NCI-H2171 treated with DMSO at 0.1 percent for 48 hours (cell line): ENCODE measurements at places on chromosomes 4 and X.

DNA sequence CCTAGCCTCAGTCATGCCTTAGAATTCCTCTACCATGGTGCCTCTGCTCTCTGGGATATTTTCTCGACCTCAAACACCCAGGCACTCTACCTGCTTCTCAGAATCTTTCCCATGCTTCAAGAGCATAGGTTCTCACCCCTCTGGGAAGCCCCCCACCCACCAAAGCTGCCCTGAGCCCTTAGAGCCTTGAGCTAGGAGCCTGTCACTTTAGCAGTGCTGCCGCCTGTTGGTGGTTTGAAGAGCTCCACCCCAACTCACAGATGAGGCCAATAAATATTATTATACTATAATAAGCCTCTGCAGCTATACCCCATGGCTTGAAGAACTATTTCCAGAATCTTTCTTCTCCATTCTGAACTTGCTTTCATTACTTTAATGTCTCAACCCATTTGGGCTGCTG lies 109.7 kb downstream of the RTL5 start:
- no peak for DNase-seq

- no peak for DNase-seq
These were observed 10.2 kb upstream of the ATP6AP2 start for GRCh38 chrX:40570346-40571093.

DNA sequence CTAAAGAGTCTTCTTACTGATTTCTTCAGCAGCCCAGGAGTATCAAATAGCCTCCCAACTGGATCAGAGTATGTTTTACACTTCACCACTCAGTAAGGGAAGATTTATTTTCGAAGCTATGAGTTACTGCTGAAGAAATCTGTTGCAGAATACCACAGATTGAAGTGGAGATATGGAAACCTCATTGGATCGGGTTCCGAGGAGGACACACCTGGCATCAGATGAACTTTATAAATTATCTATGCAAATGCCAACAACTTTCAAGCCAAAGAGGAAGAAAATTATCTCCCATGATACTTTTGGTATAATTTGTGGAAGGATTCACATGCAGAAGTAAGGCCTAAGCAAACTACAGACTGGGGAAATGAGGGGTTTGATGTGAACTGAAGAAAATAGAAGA lies 515.9 kb upstream of the NDST4 start:
- DNase-seq: no peak

- no peak for DNase-seq
These were observed 691 bp upstream of the IGFBP7 start for GRCh38 chr4:57110640-57111511.

DNA sequence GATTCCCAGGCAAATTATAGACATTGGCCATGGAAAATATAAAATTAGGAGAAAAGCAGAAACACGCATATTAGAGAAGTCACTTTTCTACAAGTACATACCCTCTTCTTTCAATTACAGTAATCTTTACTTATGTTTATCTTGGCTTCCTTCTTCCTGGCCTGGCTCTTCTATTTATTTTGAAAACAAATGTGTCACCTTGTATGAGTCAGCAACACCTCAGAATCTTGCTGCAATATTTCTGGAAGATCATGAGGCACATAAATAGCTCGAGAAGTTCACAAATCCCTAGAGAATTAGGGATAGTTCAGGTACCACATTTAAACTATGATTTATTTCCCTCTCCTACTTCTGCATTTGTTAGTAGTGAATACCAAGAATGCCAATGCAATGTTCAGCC lies 124.6 kb downstream of the ANOS1 start:
- no peak for DNase-seq

DNA sequence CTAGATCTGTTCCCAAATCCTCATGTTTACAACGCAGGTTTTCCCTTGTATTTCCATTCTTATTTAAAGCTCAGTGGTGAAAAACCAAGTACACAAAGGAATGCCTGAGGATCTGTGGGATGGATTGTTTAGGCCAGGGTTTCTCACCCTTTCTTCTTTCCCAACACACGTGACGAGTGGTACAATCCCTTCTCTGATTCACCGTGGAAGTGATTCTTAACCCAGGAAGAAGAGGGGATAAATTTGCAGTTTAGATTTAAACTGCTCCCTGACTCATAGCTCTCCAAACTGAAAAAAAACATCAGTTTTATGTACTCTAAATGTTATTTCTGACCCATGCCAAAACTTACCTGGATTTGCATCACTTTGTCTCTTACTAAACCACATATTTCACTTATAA lies 17.0 kb downstream of the PAQR3 start:
- no peak for DNase-seq

- no peak for DNase-seq
These were observed 21.7 kb upstream of the CD38 start for GRCh38 chr4:15756361-15756861.

- DNase-seq: peak; percentile 11
These were observed 14.6 kb downstream of the PHF8 start for GRCh38 chrX:54029529-54030143.

GRCh38 chr4:76558396-76559235 lies 123.6 kb downstream of the SHROOM3 start:
- DNase-seq: no peak

- DNase-seq: no peak
These were observed 136.6 kb downstream of the NEXMIF start for GRCh38 chrX:74788545-74789086.

DNA sequence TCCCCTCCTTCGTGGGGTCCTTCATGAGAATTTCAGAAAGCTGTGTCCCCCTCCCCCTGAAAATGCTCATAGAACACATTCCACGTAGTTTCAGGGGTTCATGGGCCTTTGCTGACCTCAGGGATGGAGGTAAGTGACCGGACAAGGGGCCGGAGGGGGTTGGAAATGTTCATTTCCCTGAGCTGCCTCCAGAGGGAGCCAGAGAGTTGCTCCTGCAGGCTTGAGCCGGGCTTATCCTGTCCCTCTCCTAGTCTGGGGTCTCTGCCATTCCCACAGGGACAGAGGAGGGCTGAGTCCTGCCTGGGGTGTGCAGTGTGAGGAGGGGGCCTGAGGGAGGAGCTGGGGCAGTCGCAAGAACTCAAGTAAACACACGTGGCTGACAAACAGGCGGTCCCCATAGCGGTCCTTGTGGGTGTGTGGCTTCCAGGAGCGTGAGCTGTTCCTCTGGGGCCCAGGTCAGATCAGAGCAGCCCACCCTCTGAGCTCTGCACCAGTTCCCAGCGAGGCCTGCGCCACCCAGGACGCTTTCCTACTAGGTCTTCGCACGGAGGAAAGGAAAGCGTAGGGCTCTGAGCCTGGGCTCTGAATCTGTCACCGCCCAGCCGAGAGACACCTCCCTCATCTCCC lies 62.5 kb downstream of the WFS1 start:
- DNase-seq: no peak

DNA sequence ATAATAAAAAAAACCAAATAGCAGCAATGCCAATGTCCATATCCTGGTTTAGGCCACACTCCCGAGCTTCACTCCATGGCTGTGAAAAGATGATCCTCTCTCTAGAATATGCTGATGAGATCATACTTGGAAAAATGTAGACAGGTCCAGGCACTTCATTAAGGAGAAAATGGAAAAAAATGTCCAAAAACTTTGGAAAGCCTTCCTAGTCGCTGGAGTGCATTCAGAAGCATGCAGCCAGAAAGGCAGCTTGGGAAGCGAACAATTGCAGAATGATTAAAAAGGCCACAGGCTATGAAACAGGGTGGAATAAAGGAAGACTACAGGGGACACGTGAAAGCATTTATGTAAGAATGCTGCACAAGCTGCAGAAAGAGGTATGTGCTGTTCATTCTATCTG lies 165.6 kb upstream of the HCCS start:
- DNase-seq: no peak

DNA sequence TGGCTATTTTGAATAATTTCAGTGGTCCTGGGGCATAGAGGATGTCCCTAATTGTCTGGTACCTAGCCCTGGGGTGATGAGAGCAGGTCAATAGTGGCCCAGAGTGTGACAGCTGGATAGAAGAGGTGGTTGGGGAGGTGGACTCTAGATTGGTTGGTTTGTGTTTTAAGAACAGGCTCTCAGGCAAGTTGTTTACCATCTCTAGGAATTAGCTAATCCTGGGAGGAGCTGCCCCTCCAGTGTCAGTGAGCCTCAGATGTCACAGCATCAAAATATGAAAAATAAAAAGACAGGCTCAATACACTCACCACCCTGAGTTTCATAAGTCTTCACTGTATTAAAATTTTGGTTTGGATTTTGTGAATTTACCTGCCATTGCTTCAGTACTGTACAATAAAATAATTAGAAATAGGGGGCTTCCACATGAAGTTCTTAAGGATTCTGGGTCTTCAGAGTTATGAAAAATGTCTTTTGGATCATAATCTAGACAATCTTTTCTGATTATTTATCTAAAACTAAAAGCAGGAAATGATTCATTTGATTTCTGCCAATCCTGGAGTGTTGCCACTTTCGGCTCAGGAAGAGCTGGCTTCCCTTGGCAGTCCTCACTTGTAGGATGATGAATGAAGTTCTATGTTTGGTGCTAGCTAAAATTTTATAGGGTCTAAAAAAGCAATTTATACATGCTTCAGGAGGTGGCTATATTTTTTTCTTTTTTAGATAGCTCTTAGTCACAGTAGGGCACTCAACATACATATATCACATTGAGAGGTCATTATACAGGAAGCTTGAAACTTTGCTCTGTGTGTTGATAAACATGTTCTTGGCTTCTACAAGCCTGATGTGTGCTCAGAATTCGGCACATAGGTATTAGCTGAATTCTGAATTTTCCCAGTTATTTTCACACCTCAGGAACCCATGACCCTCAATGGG lies 395.1 kb downstream of the RAB28 start:
- no peak for DNase-seq

GRCh38 chrX:143121477-143121876 lies 95.7 kb downstream of the SPANXN4 start:
- peak; percentile 0 for DNase-seq

GRCh38 chrX:22184096-22184495 lies 88.6 kb upstream of the CBLL2 start:
- no peak for DNase-seq

- DNase-seq: no peak
These were observed 19.4 kb downstream of the MTTP start for GRCh38 chr4:99593781-99594641.

DNA sequence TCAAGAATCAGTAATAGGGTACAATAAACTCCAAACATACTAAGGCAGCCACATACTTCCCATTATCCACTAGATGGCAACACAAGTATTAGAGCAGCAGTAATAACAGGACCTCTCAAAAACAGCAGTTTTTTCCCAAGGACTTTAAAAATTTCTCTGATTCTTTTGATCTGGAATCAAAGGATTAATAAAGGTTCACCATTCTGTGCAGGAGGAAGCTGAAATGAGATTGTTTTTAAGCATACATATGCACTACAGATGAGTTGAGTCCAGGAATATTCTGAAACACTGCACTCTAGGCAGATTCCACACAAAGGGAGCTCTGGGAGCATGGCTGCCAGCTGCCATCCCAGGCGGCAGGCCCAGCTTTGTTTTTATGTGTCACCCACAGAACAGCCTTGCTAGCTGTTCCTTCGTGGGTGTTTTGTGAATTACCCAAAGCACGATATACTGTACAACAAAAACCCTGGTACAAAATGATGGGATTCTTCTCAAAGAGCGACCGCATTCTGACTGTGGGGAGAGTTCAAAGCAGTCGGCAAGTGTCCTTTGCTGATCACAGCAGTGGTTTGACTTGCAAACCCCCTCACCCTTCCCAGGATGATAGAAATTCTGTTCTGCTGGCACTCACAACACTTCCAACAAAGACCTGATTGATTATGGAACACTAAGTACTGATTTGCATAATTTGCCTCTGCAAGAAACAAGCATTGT lies 61.0 kb downstream of the STX18 start:
- peak; percentile 27 for DNase-seq

DNA sequence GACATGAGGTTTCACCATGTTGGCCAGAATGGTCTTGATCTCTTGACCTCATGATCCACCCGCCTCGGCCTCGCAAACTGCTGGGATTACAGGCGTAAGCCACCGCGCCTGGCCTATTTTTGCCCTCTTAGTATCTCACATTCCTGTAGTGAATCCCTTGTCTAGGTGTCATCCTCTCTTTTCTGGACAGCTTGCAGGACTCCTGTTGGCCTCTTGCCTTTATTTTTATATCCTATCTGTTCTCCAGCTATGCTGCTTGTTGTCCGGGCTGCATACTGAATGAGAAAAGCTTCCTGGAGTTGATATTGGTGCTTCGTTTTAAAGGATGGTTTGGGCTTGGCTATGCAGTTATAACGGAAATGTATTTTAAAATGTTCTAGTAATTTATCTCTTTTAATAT lies 148.6 kb downstream of the TLL1 start:
- DNase-seq: no peak

DNA sequence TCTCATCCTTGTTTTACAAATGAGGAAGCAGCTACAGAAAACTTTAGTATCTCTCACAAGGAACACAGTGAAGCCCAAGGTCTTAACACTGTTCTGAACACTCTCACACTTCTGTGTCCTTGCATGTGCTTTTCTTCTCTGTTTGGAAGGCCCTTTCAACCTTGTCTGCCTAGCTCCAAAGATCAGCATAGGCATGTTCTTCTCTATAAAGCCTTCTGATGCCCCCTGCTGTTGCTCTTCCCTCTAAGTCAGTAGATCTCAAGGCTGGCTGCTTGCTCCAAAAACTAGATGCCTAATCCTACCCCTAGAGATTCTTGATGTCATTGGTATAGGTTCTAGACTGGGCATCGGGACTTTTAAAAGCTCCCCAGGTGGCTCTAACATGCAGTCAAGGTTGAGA lies 5.9 kb downstream of the APOO start:
- peak; percentile 23 for DNase-seq

DNA sequence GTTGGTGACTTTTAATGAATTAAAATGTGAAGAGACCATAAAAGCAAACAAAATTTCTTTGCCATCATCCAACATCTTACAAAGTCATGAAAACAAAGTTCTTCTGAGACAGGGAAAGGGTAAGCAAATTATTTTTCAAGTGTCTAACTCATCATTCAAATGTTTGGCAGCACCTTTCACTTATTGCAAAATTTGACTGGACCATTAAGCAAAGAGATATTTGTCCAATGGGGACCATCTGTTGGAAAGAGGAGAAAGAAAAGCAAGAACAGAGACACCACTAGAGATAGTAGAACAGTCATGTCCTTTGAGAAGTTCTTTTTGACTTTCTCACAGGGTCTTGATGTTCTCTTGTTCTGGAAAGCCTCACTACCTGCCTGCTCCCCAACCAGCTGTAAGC lies 330.1 kb downstream of the PAPSS1 start:
- no peak for DNase-seq

- DNase-seq: peak; percentile 7
These were observed 833.1 kb downstream of the C4orf33 start for GRCh38 chr4:129929052-129929451.
